ENCODE measurements at places on chromosomes 13 and 19. TPM values are rescaled to one million over a fixed set of nuclear protein-coding genes. Genes with fewer than 3 reads are reported as not detected.

CCL25 gene
- not detected for total RNA-seq

CEACAM8 gene
- total RNA-seq: not detected

FFAR3 gene
- not detected for total RNA-seq

IL17D gene
- 5.3 TPM for total RNA-seq

PLPP2 gene
- 0.53 TPM for total RNA-seq

NAPSA gene
- total RNA-seq: 0.06 TPM

GFY gene
- not detected for total RNA-seq

MYO16 gene
- total RNA-seq: under 0.01 TPM

CEACAM3 gene
- not detected for total RNA-seq

ZNF699 gene
- total RNA-seq: 6.3 TPM

CBY2 gene
- total RNA-seq: not detected

PCDH9 gene
- total RNA-seq: 56.1 TPM

SHD gene
- total RNA-seq: not detected

NALCN gene
- total RNA-seq: 13.6 TPM

SCN1B gene
- total RNA-seq: 32.8 TPM

UBE2L5 gene
- not detected for total RNA-seq

DIS3 gene
- total RNA-seq: 41.9 TPM

TLE2 gene
- total RNA-seq: 4.6 TPM

IGFL4 gene
- total RNA-seq: 0.06 TPM

SLITRK5 gene
- total RNA-seq: not detected

CFAP97D2 gene
- total RNA-seq: not detected

ZIC2 gene
- total RNA-seq: not detected

CASP14 gene
- total RNA-seq: not detected

TMEM150B gene
- not detected for total RNA-seq

C19orf38 gene
- 0.26 TPM for total RNA-seq

NRTN gene
- total RNA-seq: not detected

TBC1D4 gene
- total RNA-seq: 4.0 TPM

INSR gene
- 19.9 TPM for total RNA-seq

KLF16 gene
- 3.2 TPM for total RNA-seq

KRTDAP gene
- not detected for total RNA-seq

REEP6 gene
- 0.92 TPM for total RNA-seq

UBL3 gene
- total RNA-seq: 11.2 TPM

NCCRP1 gene
- not detected for total RNA-seq

POSTN gene
- 471 TPM for total RNA-seq

ZNF468 gene
- 21.0 TPM for total RNA-seq
